GM12892 (cell line): ENCODE measurements at places on chromosomes 3 and 15.

- DNase-seq = no peak
Measured at GRCh38 chr3:194730365-194730764, 44.7 kb downstream of the FAM43A start.

DNA sequence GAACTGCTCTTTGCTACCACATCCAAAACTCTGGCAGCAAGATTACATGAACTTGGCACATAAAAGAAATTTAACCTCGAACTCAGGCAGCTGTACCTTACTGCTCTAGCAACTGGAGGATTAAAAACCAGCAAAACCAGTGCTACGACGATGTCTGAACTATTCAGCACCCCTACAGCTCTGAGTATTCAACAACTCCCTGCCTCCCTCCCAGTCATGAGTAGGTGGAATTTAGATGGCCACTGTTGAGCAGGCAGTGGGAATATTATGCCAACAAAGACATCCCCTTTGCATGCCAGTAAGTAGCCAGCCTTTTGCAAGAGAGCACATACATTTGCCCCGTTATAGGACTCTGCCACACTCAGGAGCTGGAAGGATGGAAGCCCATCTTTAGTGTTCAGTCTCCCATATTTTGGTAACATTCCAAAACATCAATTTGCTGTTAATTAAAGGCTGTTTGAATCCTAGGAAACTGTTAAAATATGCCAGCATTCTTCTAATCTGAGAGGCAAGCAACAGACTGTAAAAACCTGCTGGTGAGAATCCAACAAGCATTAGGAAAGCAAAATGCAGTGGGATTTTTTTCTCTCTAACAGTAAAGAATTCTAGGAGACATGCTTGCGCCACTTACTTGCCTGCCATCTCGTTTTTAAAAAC lies 85.4 kb downstream of the ZNF385D start:
- DNase-seq = no peak

DNA sequence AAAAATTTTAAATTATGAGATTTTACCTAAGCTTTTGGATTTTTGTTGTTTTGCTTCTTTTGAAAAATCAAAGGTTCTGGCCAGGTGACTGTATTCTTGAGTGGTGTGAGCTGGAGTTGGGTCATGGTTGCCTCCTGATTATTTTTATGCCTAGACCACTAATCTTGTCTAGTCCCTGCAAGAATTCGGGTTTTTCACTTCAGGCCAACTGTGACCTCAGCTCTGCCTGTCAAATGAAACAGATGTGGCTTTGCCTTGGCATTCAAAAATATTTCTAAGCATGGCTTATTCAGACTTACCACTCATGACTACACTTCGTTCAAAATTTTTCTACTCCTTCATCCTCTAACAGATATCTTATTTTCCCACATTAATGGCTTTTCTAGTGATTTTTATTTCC lies 25.4 kb upstream of the CDV3 start:
- DNase-seq = no peak

DNA sequence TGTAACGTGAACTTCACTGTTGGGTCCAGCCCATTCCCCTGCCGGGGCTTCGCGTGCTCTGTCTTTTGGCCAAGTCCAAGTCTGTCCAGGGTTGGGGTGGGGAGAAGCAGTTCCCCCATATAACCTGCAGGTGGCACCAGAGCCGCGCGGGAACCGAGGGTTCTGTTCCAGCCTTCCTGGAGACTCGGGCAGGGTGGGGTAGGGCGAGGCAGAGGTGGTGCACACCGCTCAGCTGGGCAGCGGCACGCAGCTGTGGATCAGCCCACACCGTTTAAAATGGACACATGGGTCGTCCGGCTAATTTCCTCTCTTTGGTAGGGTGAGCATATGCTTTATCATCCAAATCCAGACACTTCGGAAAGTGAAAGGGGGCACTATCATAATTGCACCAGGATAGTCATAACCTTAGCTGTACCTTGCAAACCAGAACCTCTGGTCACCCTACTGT lies 118.1 kb downstream of the TBC1D2B start:
- peak; percentile 61 for DNase-seq

DNA sequence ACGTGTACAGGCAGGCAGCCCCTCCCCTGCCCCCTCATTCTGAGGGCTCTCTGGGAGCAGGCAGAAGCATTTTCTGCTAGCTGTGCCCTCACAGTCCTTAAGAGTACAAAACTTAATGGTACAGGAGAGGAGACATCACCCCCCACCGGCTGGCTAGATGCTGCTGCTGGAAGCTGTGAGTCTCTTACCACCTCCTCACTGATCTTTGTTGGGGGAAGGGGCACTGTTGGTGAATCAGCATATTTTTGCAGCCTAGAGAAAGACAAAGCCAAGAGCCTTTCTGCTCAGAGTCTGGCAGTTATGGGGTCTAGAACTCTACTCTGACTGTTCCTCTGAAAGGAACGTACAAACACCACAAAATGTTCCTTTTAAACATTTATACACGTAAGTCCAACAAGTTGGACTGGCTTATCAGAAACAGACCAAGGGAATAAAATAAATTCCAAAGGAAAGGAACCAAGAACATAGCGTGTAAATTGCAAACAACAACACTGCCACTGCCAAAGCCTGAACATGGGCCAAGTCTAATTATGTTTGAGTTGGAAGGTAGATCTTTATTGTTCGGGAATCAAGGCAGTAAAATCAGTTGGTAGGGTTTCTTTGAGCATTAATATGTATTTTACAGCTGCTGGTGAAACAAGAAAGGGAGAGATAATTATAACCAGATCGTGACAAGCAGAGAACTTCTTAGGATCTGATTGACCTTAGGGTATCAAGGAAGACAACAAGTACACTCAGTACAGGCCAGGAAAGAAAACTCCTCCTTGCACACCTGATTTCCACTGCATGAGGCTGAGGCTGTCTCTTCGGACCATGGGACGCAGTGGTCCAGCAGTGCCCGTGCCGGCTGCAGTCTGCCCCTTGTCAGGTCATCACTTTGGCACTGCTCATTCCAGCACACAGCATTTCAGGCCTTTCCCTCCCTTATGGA lies 27.4 kb downstream of the CLK3 start:
- no peak for DNase-seq
